NCI-H1930 (cell line): ENCODE measurements at places on chromosomes 1 and 21.

GRCh38 chr1:47257224-47257623 lies 25.2 kb upstream of the TAL1 start:
- DNase-seq = no peak

- DNase-seq = no peak
These were observed 60.2 kb downstream of the RIPK4 start for GRCh38 chr21:41706678-41707077.

DNA sequence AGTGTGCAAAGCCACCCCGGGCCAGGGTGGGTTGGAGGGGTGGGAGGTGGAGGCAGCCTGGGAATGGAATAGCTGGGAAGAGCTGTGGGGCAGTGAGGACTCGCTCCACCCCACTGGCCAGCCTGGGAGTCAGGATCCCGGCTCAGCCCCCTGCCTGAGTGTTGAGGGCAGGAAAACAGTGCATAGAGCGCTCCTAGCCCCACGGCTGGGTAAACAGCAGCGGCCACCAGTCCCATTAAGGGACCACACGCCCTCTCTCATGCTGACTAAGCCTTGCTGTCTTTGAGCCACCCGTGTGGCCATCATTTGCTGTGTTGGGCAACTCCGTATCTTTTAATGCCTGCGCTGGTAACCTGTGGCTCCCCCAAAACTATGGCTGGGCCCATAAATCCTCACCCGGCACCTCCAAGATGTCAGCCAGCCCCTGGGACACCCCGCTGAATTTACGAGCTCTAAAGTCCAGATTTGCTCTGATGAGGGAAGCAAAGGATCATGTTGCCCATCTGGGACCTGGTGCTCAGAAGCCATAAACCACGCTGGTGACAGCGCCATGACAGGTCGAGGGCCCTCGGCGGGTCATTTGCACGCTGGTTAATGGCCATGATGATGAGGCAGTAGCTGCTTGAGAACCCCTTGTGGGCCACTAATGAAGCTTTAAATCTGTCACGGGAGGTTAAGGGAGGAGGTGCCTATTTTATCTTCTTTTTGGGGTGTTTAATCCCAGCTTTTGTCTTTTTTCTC lies 34.9 kb downstream of the SYF2 start:
- DNase-seq = no peak

- no peak for DNase-seq
These were observed 102.3 kb downstream of the TNFSF18 start for GRCh38 chr1:172948457-172948856.

- DNase-seq = no peak
These were observed 29.1 kb upstream of the SLC16A1 start for GRCh38 chr1:112985123-112985522.

- no peak for DNase-seq
These were observed 32.8 kb downstream of the GJA4 start for GRCh38 chr1:34825455-34826091.

GRCh38 chr1:219582865-219583264 lies 30.0 kb downstream of the ZC3H11B start:
- no peak for DNase-seq

DNA sequence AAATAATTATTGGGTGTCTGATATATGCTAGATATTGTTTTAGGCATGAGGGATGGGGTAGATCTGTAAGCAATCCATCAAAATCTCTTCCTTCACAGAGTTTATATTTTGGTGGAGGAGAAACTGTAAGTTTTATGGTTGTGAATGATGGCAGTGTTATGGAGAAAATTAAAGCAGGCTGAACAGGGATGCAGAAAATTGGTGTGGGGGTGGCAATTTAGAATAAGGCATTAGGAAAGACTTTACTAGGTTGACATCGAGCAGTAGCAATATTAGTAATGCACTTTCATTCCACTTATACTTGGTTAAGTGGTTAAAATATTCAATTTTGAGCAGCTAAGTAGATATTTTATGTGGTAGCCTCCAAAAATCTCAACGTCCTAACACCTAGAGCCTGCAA lies 261.1 kb upstream of the SNX7 start:
- no peak for DNase-seq

DNA sequence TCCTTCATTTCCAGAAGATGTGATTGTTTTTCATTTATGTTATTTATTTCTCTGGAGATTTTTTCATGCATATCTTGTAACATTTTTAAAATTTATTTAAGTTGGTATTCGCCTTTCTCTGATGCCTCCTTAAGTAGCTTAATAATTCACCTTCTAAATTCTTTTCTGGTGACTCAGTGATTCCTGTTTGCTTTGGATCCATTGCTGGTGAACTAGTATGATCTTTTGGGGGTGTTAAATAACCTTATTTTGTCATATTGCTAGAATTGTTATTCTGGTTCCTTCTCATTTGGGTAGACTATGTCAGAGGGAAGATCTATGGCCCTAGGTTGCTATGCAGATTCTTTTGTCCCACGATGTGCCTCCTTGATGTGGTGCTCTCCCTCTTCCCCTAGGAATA lies 1347.2 kb upstream of the B3GALT2 start:
- no peak for DNase-seq

- DNase-seq = no peak
These were observed 157.0 kb upstream of the EDN2 start for GRCh38 chr1:41641475-41641814.

- DNase-seq = no peak
These were observed 10.1 kb downstream of the HLX start for GRCh38 chr1:220889333-220889732.

DNA sequence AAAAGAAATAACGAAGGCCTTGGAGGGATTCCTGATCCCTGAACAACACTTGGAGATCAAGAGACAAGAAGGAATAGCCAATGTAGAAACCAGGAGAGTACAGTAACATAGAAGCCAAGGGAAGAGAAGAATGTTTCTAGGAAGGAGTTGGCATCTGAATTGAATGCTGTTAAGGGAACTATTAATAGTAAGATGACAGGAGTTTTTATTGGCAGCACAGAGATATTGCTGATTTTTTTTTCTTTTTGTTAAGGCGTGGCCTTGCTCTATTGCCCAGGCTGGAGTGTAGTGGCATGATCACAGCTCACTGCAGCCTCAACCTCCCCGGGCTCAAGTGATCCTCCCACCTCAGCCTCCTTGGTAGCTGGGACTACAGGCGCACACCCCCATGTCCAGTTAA lies 9.6 kb upstream of the SFT2D2 start:
- no peak for DNase-seq

DNA sequence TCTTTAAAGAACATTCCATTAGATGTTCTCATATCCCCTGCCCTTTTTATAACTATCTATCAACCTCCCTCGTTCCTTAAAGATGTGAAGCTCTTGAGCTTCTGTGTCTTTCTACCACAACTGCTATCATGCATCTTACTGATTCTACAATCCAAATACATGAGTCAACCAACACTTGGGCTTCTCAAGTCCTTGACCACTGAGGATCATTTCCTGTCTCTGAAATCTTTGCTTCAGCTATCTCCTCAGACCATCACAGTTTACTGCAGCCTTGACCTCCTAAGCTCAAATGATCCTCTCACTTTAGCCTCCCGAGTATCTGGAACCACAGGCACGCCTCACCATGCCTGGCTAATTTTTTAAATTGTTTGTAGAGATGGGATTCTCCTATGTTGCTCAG lies 75.2 kb downstream of the FMO4 start:
- DNase-seq = no peak

DNA sequence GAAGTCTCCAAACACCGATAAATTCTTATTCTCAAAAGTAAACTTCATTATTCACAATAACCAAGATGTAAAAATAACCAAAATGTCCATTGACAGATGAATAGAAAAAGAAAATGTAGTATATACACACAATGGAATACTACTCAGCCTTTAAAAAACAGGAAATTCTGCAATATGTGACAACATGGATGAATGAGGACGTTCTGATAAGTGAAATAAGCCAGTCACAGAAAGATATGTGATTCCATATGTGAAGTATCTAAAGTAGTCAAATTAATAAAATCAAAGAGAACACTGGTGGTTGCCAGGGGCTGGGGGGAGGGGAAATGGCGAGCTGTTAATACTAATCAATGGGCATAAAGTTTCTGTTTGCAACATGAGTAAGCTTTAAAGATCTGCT lies 36.0 kb downstream of the LRRC8C start:
- DNase-seq = no peak

GRCh38 chr1:1439546-1440261 lies 4.2 kb downstream of the VWA1 start:
- no peak for DNase-seq

DNA sequence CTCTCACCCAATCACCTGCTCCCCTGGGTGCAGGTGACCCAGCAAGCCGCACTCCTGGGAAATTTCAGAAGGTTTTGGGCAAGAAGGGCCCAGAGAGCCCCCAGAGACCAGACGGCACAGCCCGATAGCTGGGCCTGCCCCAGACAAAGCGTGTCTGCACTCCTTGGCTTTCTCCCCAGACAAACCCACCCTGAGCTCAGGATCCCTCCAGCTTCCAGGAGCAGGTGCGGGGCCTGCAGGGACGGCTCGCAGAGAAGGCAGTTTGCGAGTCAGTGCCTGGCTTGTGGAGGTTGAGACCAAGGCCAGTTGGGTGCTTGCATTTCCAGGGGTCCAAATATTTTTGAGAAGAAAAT lies 6.7 kb downstream of the PDE9A start:
- no peak for DNase-seq

GRCh38 chr1:57616921-57617320 lies 193.1 kb upstream of the DAB1 start:
- DNase-seq = no peak

GRCh38 chr1:77355010-77355409 lies 73.2 kb downstream of the AK5 start:
- no peak for DNase-seq
